SK-MEL-5 (cell line): ENCODE measurements at places on chromosomes 12 and 14.

DNA sequence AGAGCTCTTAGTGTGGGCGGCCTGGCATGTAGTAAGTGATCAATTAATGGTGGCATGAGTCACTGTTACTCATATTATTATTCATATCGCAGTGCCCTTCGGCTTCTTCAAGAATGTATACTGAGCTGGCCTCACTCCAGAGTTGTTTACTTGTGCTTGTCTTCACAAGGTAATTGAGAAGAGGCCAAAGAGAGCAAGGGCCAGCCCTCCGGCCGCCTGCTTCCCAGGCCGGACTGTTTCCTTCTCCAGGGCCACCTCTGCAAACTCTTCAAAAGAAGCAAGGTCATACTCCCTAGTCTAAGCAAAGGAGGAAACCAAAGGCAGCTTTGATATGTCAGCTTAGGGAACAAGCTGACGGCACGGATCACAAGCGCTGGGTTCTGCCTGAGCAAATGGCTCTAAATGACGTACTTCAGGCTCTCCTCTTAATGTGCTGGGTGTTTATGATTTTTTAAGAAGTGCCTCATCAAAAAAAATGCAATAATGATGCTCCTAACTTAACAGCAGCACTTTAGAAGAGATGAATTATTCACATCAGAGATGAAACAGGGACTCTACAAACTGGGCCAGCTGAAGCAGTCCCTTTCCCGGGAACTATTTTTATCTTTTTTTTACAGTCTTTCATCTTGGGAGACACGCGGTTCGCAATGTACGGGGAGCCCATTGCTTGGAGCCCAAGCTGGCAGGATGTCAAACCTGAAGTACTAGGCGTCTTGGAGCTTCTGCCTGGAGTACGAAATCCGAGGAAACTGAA, 65.6 kb upstream of the DLK1 start:
- no peak for DNase-seq

DNA sequence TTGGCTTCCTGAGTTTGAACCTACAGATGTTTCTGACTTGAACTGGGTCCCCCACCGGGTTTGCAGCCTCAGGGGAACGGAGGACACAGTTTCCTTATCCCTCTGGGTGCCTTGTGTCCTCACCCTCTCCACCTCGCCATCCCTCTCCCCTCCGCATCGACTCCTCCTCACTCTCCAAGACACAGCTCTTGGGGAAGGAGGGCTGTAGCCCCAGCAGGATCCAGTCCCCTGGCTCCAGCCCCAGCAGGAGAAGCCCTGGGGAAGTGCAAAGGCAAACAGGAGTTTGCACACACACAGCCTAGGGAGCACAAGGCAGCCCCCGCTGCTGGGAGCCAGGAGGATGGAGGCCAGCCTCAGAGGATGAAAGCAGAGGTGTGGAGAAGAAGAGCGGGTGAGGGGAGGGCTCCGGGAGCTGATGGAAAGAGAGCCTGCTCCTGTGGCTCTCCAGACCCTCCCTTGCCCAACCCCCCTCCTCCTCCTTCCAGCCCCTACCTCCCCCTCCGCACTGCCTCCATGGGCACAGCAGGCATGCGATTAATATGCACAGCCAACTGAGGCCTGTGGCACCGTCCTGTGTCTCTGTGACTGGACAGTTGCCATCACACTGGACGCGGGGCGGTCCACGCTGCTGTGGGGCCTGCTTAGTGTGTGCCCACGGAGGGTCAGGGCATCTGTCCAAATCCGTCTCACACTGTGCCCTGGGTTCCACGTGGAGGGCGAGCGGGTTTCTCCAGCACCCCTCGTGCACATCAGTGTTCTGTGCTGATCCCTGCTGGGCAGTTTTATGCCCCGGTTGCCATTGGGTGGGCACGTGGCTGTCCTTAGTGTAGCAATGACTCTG, 193.7 kb upstream of the DIO3 start:
- DNase-seq: no peak

- DNase-seq: no peak
These were observed 315.9 kb downstream of the BMP4 start for GRCh38 chr14:53640695-53641094.

DNA sequence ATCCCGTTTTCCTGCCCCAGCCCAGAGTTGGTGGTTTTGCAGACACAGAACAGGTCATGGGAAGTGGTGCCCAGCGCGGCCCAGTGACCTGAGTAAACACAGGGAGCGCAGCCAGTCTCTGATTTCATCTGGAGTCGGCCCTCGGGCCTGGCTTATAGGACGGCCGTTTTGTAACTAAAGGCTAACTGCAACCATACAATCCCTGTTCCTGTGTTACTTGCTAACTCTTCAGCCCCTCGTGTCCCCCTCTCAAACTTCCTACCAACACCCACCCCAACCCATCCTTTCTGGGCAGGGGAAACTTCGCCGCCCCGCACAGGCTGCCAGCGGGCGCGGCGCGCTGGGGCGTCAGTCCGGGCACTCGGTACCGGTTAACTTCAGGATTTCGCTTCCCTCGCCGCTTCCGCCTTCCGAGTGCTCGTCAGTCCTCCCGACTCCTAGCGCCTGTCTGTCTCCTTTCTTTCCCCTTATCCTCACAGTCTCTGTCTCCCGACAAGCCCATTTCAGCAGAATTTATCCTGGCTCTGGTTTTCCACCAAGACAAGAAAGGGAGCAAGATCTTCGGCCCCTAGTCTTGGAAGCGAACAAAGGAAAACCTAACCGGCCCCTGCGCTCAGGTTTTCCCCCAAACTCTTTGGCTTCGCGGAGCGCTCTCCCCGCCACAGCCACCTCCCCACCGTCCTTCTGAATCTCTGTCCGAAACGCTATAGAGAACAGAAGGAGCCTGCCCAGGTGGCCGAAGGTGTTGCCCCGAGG, 2.0 kb downstream of the SIX1 start:
- no peak for DNase-seq

DNA sequence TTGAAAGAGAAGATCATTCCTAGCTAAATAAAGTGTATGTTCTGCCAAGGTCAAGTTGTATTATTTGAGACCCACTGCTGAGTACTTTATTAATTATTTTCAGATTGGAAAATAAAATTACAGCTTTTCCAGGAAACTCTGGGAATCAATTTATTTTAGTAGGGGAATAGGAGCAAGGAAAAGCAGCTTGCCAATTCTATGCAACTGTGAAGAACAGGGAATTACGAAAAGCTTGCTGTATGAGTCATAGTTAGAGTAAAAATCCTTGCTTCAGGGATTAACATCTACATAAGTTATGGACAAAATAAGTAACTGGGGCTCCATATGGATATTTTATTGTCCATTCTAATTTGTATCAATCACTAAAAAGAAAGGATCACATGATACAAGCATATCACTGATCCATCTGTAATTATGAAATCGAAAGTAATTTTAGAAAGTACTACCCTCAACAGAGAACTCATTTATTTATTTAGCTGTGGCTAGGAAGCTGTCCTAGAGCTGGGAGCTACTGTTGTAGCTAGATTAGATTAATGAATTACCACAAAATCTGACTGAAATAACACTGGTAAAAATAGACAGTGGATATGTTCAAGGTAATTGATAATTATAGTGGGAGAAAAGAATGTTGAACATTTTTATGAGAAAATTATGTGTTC, 303.5 kb upstream of the NPAS3 start:
- DNase-seq: peak; percentile 21

DNA sequence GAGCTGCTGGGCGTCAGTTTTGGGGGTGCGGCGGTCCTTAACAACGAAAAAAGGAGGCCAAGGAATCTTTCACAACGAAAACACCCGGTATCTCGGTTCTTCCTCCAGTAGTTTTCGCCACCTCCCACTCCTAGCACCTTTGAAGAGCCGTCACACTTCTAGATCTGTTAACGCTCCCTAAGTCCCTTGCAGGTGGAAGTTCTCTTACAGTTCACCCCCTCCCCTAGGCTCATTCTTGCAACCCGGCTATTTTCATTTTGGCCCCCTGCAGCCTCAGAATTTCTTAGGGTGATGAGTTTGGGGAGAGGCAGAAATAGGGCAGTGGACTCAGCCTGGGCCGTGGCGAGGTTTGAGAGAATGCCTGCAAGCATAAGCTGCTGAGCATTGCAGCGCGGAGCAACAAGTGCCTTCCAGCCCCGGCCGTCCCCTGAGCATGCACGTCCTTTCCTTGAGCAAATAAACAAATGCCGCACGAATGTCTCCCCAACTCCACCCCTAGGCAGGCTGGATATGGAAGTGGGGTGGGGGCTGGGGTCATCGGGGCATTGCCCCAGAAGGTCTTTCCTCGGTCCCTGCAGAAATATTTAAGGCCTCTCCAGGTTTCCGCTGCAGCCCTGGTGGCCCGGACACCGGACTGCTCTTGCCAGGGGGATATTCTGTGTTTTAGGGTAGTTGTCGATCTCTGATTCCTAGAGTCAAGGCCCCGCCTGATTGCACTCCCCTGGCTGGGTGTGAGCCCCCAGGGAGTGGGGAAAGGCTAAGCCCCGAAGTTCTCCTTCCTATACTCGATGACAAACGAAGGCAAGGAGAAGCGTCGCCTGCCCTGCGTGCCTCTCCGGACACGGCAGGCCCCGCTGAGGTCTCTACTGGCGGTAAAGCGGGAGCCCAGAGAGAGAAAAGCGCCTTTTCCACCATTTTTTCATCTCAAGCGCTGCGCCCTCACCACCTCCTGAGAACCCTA, 1.6 kb downstream of the RFX4 start:
- no peak for DNase-seq

DNA sequence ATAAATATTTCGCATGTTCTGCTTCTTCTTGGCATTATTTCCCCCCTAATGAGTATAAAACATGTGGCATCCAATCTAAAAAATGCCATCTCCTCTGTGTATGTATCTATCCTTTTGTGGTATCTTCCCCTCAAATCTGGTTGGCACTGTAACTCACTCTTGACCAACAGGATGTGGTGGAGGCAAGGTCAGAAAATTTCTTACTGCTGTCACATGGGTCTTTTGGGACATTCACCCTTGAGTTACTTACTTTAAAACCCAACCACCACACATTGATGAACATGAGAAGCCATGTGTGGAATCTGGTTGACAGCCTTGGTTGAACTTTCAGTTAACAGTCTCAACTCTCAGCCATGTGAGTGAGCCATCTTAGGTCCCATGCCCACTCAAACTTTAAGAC, 516.9 kb downstream of the SLC16A7 start:
- no peak for DNase-seq

GRCh38 chr12:116443821-116444589, 115.2 kb upstream of the MAP1LC3B2 start:
- no peak for DNase-seq

DNA sequence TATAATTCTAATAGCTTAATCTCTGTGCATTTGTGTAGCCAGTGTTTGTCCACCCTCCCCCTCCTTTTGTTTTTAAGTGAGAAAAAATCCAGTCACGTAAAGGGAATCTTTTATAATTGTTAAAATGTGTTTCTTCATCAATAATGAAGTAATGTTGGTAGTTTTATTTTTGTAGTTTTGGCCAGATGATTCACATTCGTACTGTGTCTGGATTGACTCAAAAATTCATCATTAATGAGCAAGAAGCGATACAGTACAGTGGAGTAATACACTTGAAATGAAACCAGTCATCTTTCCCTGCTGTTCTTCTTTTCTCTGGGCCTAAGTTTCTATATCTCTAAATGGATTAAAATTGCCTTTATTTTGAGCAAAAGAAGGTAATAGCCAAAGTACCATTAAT, 86.5 kb downstream of the SRGAP1 start:
- DNase-seq: no peak

- DNase-seq: no peak
These were observed 15.0 kb upstream of the CIPC start for GRCh38 chr14:77083082-77083481.
